ENCODE measurements at places on chromosomes 6 and 20.

DNA sequence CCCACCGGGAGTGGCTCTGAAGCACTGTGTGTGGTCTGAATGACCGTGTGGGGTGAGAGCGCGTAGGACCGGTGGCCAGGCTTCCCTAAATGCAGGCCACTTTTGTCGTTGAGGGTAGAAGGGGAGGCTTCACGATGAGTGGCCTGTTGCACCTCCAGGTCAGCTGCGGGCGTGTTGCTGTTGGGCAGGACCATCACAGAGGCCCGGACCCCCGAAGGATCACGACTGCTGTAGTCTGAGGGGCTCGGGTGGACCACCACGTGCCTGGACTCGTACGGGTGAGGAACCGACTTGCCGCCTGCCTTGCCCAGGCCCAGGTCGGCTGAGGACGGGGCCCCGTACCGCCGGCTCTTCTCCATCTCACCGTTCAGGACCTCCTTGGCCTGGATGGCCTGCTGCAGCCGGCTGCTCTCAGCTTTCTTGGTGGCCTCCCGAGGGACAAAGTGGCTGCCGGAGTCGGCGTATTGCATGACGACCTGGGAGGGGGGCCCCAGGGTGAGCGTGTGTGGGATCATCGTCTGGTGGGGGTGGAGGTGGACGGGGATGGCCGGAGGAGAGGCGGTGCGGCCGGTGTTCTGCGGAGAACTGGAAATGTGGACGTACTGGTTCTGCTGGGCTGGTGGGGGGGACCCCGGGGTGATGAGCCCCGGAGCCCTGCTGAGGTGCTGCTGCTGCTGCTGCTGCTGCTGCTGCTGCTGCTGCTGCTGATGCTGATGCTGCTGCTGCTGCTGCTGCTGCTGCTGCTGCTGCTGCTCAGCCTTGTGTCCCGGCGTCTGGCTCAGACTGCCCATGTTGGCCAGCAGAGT is 88.8 kb downstream of the GMPR start:
- no peak for DNase-seq

GRCh38 chr6:106356378-106356777 is 4.1 kb upstream of the CRYBG1 start:
- DNase-seq = no peak

GRCh38 chr6:151131324-151132007 is 108.3 kb upstream of the AKAP12 start:
- no peak for DNase-seq

DNA sequence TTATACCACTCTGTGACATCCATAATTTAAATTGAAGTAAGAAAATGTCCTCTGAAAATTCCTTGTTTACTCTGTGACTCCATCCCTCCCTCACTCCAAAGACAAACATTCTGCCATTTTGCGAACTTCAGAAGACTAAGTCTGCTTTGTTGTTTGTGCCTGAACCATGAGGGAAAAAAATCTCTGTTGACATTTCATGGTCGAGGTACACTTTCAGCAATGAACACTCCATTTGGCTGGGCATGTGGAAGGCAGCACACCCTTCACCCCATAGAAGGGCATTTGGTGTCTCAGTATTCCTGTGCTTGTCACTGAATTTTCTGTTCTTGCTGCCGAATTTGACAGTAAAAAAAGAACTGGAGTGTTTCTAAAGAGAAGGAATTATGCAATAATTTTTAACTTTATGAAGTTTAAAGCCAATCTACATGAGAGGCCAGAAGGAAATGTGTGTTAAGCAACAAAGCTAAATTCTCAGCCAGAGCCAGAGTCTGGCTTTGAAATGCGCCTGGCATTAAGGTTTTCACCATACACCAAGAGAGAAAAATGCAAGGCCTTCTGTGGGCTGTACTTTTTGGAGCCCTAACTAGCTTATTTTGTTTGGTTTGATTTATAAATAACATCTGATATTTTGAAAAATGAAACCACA is 4.7 kb upstream of the PBOV1 start:
- no peak for DNase-seq

DNA sequence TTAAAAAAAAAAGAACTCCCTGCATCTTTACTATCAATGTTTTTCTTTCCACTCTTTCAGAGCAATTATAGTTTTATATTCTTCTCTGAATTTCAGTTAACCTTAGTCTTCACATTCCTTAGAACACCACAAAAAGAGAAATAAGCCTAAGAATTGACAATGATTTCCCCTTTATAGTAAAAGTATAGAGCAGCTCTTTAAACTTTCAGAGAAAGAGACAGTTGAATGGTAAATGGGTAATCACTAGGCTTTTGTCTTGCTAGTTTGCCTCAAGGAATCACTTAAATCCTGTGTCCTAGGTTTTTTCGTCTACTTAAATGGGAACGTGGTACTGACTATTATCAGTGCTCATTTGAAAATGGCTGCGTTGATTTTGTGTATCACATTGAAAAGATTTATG is 31.8 kb downstream of the SLX4IP start:
- no peak for DNase-seq

DNA sequence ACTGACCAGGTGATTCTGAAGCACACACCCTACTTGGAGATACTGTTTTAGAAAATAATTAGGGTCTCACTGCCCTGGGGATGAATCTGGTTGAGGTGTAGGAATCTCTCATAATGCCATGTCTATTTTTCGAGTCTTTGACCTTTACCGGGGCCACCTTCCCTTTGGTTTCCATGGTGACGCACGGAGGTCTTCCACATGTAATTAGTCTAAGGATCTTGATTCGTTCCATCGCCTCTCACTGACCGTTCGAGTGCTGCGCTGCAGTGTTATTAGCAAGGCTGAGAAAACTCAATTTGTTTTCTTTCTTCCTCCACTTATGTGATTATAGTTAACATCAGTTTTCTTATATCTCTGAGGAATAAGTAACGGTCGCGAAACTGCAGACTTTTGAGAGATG is 144.3 kb upstream of the SPACA1 start:
- DNase-seq = no peak

GRCh38 chr6:7894262-7895124 is 16.1 kb downstream of the TXNDC5 start:
- DNase-seq = no peak

DNA sequence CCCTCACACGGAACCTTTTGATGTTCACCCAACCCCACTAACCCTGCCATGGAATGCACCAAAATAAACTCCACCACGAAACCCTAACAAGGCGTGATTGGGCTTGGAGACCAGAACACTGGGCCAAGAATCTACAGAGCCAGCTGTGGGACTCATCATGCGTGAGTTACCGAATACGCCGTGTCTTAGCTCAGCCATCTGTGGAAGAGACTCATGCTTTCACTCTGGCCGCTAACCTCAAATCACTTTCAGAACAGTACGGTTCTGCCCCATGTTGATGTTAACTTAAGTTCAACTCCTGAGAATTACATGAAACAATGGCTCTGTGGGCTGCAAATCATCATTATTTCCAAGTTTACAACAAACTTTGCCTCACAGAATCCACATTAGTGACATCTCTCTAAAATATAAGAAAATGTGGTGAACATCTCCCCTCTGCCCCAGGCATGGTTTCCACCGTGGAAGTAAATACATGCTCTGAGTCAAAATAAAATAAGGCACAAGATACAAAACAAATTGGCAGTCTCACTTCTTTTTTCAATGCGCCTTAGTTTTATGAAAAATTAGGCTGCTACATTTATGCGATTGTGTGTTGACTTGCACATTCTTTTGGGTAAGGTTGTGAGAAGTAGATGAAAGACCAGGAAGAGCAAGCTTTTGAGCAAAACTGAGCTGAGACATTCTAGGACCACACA is 308.9 kb upstream of the EXOC2 start:
- no peak for DNase-seq

DNA sequence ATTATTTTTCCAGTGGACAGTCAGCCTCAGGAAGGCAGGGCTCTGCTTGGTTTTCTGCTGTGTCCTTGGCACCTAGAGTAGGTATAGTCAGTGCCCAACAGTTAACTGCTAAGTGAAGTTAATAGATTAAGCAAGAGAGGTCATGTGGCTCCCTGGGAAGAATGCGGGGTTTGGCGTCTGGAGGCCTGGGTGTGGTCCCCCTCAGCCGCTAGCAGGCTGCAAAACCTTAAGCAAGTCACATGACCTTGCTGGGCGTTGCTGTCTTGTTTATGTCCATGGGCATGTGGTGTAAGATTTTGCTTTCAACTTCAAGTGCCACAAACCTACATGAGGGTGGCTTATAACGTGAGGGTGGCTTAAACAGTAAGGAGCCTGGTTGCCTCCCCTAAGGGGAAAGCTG is 75.5 kb upstream of the SCP2D1 start:
- DNase-seq = no peak

GRCh38 chr20:11235058-11235457 is 561.3 kb upstream of the JAG1 start:
- DNase-seq = no peak

DNA sequence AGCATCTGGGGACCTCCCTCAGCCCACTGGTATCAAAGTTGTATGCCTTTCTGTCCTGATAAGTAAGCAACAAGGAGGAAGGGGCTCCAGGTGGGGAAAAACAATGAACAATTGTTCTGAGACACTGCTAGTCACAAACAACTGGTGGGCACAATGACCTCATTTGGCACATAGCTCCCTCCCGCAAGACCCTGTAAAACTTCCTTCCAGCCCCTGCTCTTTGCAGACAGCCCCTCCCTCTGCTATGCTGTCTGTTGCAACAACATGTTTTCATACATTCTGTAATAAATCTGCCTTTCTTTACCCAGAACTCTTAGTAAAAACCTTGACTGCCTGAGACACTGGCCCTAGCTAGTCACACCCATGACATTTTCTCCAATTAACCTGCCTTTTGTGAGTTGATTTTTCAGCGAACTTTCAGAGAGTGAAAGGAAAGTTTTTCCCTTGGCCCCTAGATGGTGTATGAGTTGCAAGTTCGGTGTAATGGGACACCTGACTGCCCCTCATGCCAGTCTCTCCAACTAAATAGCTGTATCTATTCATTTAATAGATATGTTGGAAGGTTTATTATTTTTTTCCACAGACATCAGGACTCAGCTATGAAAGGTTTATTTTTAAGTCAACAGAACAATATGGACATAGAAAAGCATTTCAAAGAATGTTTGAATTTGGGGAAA is 142.3 kb upstream of the SLC22A16 start:
- no peak for DNase-seq

- no peak for DNase-seq
Observed at GRCh38 chr6:164322533-164322932, 908.0 kb downstream of the QKI start.

GRCh38 chr6:165737396-165737795 is 74.4 kb upstream of the PDE10A start:
- no peak for DNase-seq

- DNase-seq = no peak
Observed at GRCh38 chr6:112839525-112839961, 492.4 kb downstream of the RFPL4B start.

GRCh38 chr20:34915131-34915530 is 38.7 kb downstream of the ACSS2 start:
- DNase-seq = no peak

- DNase-seq = no peak
Observed at GRCh38 chr6:144384427-144384826, 99.3 kb downstream of the UTRN start.

- DNase-seq = peak; percentile 57
Observed at GRCh38 chr20:32168184-32168910, 39.2 kb downstream of the PLAGL2 start.

DNA sequence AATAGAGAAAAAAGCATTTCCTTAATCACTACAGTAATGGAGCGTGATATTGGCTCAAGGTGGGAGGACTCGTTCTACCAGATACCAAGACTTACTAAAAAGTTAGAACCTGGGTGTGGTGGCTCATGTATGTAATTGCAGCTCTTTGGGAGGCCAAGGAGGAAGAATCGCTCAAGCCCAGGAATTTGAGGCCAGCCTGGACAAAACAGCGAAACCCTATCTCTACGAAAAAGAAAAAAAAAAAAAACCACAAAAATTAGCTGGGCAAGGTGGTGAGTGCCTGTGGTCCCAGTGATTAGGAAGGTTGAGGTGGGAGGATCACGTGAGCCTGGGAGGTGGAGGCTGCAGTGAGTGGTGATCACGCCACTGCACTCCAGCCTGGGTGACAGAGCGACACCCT is 24.0 kb upstream of the ATRN start:
- no peak for DNase-seq

- DNase-seq = no peak
Observed at GRCh38 chr6:73515204-73515655, 5.6 kb downstream of the EEF1A1 start.

- no peak for DNase-seq
Observed at GRCh38 chr20:34985461-34986310, 30.0 kb downstream of the MYH7B start.

GRCh38 chr6:82567621-82568020 is 204.0 kb downstream of the TPBG start:
- DNase-seq = no peak

DNA sequence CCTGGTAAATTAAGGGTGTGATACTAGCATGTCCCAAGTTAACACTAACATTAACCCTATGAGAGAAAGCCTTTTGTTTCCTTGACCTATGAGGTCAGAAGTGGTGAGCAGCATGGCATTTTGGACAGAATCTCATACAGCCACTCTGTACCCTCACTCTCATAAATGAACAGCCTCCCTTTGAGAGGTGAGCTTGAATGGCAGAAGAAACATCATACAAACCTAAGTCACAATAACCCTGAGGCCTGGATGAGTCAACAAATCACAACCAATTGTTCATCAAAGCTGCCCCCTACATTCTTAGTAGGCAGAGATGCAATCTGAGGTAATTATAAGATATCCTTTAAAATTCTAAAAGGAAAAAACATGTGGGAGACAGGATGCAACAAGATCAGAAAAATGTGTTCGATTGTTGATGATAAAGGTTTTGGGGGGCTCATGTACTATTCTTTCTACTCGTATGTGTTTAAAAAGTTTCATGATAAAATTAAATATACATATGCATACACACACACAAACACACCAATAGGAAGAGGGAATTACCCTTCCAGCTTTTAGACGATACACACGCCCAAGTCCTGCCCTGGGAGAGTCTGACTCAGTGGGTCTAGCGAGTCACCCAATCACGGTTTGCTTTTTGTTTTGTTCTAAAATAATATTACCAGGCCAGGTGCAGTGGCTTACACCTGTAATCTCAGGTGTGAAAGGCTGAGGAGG is 117.3 kb downstream of the ARHGAP18 start:
- DNase-seq = no peak

GRCh38 chr6:134080171-134080795 is 27.9 kb upstream of the SLC2A12 start:
- DNase-seq = no peak

Data from ecto neural progenitor cell (in vitro differentiated cells).